ENCODE measurements at places on chromosomes 2 and 18.

DNA sequence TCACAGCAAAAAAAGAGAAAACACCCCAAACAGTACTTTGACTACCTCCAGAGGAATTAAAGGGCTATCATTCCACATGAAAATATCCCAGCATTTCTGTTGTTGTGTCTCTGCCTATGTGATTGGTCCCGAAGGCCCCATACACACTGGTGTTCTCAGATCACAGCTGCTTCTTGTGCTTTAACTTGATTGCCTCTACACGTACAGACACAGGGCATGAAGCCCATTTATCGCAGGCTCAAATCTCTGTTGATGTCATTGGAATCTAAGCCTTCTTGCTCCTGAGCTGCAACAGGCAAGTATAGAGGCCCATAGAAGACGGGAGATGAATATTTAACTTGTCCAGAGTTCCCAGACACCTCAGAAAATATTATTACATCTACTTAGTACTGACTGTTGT, 405.2 kb downstream of the NCKAP5 start:
- no peak for DNase-seq

- DNase-seq = no peak
These were observed 61.7 kb downstream of the PPP4R1 start for GRCh38 chr18:9552616-9553015.

GRCh38 chr2:202036601-202037037, 3.0 kb downstream of the FZD7 start:
- DNase-seq = no peak

- DNase-seq = no peak
These were observed 259.4 kb downstream of the TNS1 start for GRCh38 chr2:217743407-217743806.

DNA sequence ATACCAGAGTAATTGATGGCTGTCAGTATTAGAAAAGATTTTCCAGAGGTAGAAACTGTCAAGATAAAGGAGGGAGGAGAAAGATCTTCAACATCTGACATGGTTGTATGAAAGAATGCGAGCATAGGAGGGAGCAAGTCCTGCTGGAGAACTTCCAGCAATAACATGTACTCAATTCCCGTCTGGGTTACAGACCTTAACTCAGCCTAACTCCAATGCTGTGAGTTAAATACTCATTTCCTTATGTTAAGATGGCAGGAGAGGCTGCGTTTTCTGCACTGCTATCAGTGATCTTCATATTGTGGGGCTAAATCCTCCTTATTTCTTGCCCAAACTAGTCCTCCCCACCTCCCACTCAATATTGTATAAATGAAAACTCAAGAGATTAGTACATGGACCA, 6.7 kb upstream of the CERS6 start:
- no peak for DNase-seq

All from lung microvascular endothelial cell (primary cell).